ENCODE measurements at places on chromosomes 6 and 20. TPM values are rescaled to one million over a fixed set of nuclear protein-coding genes. Genes with fewer than 3 reads are reported as not detected.
A peak's percentile ranks its signal among the peaks of the same experiment; 100 is the strongest.

RIPPLY2 gene
- not detected for total RNA-seq

C6orf58 gene
- not detected for total RNA-seq

MCM8 gene
- total RNA-seq = 41.0 TPM

MTRF1L gene
- total RNA-seq = 20.6 TPM

GTF2H4 gene
- total RNA-seq = 60.3 TPM

RAD21L1 gene
- not detected for total RNA-seq

IFT52 gene
- 18.6 TPM for total RNA-seq

MOCS1 gene
- total RNA-seq = 0.69 TPM

FOXA2 gene
- total RNA-seq = not detected

SPATA25 gene
- 1.8 TPM for total RNA-seq

STMND1 gene
- not detected for total RNA-seq

C6orf15 gene
- total RNA-seq = not detected

RAB44 gene
- total RNA-seq = not detected

LY6G6D gene
- not detected for total RNA-seq

DNA sequence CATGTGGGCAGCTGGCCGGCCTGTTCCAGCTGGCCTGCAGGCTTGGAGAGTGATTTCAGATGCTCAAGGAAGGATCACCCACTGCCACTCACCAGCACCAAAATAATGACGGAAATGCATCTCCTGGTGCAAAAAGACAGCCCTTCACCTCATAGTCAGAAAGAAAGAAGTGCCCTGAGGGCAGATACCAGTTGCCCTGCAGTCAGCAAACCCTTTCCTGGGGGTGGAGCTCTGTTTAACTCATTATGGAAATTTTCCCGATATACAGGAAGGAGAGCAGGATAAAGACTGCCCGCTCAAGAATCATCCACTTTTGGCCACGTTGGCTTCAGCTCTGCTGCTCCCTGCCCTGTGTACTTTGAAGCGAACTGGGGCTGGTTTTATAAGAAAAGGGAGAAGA, 127.9 kb downstream of the GRM4 start:
- H3K27me3 ChIP-seq = peaks cover 3% of the 10 kb centered on the region
- no peaks in the 10 kb centered on the region for H3K36me3 ChIP-seq
- H3K4me3 ChIP-seq = no peak overlapping the region
- H3K4me1 ChIP-seq = no peaks in the 10 kb centered on the region

GRCh38 chr6:102458990-102459389, 1065.5 kb downstream of the GRIK2 start:
- no peak overlapping the region for H3K27ac ChIP-seq
- no peaks in the 10 kb centered on the region for H3K27me3 ChIP-seq
- no peak overlapping the region for H3K4me3 ChIP-seq
- no peaks in the 10 kb centered on the region for H3K36me3 ChIP-seq

DNA sequence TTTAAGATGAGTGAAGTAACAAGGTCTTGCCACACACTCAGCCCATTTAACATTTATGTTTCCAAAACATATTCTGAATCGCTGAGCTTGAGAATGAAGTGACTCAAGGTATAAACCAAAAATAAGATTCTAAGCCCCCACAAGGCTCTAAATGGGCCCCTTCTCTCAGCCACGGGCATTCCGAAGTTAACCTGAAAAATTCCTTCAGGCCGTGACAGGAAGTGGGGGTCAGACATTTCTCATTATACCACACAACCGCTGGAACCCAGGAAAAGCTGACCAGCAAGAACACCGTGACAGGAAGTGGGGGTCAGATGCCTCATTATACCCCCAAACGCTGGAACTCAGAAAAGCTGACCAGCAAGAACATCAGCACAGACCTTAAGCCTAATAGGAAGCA, 247.9 kb downstream of the ERMARD start:
- H3K4me3 ChIP-seq = no peak overlapping the region
- peaks cover 4% of the 10 kb centered on the region for H3K27me3 ChIP-seq
- no peaks in the 10 kb centered on the region for H3K36me3 ChIP-seq
- no peak for DNase-seq
- peaks cover 2% of the 10 kb centered on the region for H3K4me1 ChIP-seq

- H3K36me3 ChIP-seq = peaks cover 27% of the 10 kb centered on the region
- peak overlapping the region; percentile 68 for H3K27ac ChIP-seq
- no peak overlapping the region for H3K4me3 ChIP-seq
- DNase-seq = peak; percentile 57
Observed at GRCh38 chr6:32865724-32866443, 11.9 kb downstream of the PSMB9 start.

DNA sequence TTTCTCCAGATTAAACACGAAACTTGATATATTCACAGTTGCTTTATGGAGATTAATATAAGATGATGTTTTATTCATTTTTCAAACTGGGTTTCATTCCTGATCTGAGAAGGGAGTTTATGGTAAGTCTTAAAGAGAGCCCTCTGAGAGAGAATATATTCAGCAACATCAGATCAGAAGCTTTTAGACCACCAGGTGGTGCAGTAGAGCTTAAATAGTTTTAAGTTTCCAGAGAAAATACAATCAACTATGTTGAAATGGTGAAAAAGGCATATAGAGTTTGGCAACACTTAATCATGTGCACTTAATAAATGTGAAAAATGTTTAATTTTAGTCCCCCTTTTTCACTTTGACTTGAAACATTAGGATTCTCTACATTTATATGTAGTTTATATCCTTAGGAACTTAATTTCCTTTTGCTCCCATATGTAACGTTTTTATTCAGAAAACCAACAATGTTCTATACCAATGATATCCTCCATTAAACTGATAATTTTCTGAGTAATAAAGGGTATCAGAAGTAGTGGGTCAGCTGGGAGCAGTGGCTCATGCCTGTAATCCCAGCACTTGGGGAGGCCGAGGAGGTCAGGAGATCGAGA, 86.4 kb upstream of the CLDN20 start:
- H3K36me3 ChIP-seq = peaks cover 56% of the 10 kb centered on the region
- DNase-seq = peak; percentile 87
- H3K27me3 ChIP-seq = no peaks in the 10 kb centered on the region

DNA sequence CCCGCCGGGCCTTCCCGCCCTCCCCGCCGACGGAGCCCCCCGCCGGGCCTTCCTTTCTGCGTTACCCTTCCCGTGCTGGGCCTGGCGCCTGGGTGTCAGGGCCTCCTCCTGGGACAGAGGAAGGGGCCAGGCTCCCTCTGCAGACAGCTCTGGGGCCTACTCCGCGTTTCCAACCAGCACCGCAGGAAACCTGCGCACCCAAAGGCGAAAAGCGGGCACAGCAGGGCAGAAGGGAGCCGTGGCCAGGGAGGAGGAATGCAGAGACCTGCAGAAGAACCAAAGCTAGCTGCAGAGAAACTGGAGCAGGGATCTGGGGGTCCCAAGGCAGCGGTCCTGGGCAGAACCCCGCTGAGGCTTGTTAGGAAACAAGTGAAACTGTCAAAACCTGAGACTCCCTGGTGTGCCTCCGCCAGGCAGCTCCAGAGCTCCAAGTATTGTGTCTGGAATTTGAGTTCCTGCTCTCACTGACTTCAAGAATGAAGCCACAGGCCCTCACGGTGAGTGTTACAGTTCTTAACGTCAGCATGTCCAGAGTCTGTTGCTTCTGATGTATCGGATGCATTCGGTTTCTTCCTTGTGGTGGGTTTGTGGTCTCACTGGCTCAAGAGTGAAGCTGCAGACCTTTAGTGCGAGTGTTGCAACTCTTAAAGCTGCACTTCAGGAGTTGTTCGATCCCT, 33.3 kb downstream of the IRF4 start:
- H3K27ac ChIP-seq = peak overlapping the region; percentile 75
- no peak for DNase-seq
- H3K36me3 ChIP-seq = peaks cover 4% of the 10 kb centered on the region
- peak overlapping the region; percentile 20 for H3K4me3 ChIP-seq

- H3K4me3 ChIP-seq = peak overlapping the region; percentile 81
- DNase-seq = peak; percentile 85
- H3K36me3 ChIP-seq = peaks cover 17% of the 10 kb centered on the region
- peak overlapping the region; percentile 49 for H3K27ac ChIP-seq
- H3K4me1 ChIP-seq = peaks cover 19% of the 10 kb centered on the region
Observed at GRCh38 chr20:63736893-63737694, 630 bp downstream of the LIME1 start.

DNA sequence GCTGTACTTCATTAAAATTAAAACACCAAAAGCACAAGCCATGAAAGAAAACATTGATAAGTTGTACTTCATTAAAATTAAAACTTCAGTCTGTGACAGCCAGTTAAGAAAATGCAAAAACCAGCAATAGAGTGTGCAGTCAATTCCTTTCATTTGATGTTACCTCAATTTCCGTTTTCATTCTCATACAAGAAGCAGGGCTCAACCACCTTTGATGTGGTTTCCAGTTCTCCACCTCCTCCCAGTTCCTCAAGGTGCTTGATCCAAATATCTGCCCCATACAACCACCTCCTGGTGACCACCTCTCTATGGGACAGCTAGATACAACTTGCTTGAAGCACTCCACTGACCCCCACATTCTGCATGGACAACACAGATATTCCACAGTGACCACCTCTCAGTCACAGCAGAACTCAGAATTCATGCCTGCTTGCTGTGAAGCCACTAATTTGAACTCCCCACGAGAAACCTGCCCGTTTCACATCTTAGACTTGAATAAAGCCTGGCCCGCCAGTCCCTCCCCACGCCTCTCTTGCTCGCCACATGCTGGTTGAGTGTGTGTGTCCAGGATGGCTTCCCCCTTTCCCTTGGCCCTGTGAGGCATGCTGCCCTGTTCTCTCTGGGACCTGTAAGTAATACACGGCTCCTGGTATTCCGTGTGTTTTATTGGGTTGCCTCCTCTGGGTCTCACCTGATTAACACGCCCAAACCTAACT, 66.1 kb downstream of the FAM50B start:
- peak; percentile 85 for DNase-seq
- H3K4me3 ChIP-seq = peak overlapping the region; percentile 60
- peaks cover 28% of the 10 kb centered on the region for H3K4me1 ChIP-seq
- H3K36me3 ChIP-seq = peaks cover 2% of the 10 kb centered on the region
- H3K27ac ChIP-seq = peak overlapping the region; percentile 18

- no peak for DNase-seq
- no peak overlapping the region for H3K27ac ChIP-seq
Observed at GRCh38 chr6:114085211-114085610, 114.3 kb upstream of the HDAC2 start.

DNA sequence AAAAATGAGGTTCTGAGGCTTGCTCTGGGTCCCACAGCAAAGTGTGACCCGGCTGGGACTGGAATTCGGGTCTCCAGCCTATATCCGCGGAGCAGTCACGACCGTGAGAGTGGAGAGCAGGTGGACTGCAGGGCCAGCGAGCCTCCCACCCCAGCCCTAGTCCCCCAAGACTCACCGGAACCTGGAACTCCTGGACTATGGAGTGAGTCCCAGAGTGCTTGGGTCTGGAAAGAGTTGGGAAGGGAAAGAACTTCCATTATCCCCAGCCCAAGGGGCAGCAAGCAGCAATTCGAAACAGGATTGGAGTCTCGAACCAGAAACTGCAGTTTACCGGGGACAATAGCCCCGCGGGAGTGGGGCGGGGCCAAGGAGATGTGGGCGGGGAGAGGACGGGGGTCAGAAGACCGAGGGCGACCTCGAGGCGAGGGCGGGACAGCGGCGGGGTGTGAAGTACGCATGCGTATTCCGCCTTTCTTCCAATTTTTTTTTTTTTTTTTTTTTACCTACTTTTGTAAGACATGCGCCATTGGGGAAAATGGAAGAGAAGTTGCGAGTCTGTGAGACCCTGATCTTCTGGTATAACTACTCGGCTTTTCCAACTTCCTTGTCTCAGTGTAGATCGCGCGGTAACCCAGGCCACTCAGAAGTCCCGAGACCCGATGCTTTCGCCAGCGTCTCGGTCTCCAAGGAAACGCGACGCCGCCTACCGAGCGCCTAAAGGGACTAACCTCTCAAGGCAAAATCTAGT, at the start of gene C20orf96:
C20orf96 (minus strand) TSS at position 667 of the 748 bp plus-strand sequence; CDS start at position 527, 140 bp downstream.
- H3K4me3 ChIP-seq = no peak within 1 kb of the TSS
- no peaks in the 10 kb centered on the region for H3K27me3 ChIP-seq
- peaks cover 4% of the 10 kb centered on the region for H3K36me3 ChIP-seq

DNA sequence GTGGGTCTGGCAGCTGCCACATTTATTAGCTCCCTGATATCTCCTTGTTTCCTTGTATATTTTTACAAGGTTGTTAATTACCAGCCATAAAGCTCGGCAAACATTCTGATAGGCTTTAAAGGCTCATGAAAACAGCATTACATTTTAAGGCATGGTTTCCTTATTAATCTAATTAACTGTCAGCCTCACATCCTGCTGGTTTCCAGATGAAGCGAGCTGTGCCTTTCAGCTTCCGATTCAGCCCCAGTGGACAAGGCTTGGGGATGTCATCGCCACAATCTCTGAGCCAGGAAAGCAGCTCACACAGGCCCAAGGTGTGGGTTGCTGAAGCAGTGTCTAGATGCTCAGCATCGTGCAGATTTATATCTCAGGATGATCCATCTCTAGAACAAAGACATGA, 66.0 kb upstream of the RALY start:
- no peaks in the 10 kb centered on the region for H3K36me3 ChIP-seq
- no peak overlapping the region for H3K27ac ChIP-seq
- DNase-seq = no peak
- H3K4me3 ChIP-seq = no peak overlapping the region
- no peaks in the 10 kb centered on the region for H3K4me1 ChIP-seq

GRCh38 chr20:3755814-3756480, 11.6 kb downstream of the ADISSP start:
- H3K4me3 ChIP-seq = no peak overlapping the region
- H3K27me3 ChIP-seq = no peaks in the 10 kb centered on the region
- H3K4me1 ChIP-seq = peaks cover 7% of the 10 kb centered on the region
- DNase-seq = no peak
- peaks cover 9% of the 10 kb centered on the region for H3K36me3 ChIP-seq

DNA sequence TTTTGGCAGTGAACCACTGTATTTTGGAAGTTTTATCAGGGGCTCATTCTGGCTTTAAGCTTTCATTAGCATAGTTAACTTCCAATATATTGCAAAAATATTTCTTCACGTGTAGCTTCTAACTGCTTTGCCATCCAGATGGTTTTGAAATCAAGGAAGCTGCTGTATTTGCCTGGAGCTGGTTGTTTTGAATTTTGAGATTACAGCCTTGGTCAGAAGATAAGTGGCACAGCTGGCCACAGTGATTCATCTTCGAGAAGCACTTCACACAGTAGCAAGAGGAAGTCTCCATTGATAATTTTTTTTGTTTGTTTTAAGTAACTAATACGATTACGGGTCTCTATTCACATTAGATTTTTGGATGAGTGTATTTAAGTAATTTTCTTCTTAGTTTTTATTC, 3.8 kb downstream of the APCDD1L start:
- no peak overlapping the region for H3K27ac ChIP-seq
- H3K4me1 ChIP-seq = no peaks in the 10 kb centered on the region
- peaks cover 1% of the 10 kb centered on the region for H3K36me3 ChIP-seq
- H3K4me3 ChIP-seq = no peak overlapping the region

GRCh38 chr6:153484056-153484455, 353.0 kb upstream of the RGS17 start:
- H3K27ac ChIP-seq = no peak overlapping the region
- DNase-seq = no peak
- H3K4me1 ChIP-seq = no peaks in the 10 kb centered on the region
- no peaks in the 10 kb centered on the region for H3K27me3 ChIP-seq

- H3K4me1 ChIP-seq = no peaks in the 10 kb centered on the region
- H3K4me3 ChIP-seq = no peak overlapping the region
- DNase-seq = no peak
- H3K27ac ChIP-seq = no peak overlapping the region
- no peaks in the 10 kb centered on the region for H3K36me3 ChIP-seq
- H3K27me3 ChIP-seq = no peaks in the 10 kb centered on the region
Observed at GRCh38 chr20:17403461-17403860, 127.7 kb downstream of the BFSP1 start.

Measured in activated CD4-positive, alpha-beta T cell treated with anti-CD3 and anti-CD28 coated beads, Interleukin-2, amount 10 ng/mL, durations not matched to agents 24 days and 14 days (primary cell).